ENCODE measurements at places on chromosomes 6 and 20.

- no peak for DNase-seq
These were observed 233.8 kb downstream of the SIM1 start for GRCh38 chr6:100230953-100231316.

DNA sequence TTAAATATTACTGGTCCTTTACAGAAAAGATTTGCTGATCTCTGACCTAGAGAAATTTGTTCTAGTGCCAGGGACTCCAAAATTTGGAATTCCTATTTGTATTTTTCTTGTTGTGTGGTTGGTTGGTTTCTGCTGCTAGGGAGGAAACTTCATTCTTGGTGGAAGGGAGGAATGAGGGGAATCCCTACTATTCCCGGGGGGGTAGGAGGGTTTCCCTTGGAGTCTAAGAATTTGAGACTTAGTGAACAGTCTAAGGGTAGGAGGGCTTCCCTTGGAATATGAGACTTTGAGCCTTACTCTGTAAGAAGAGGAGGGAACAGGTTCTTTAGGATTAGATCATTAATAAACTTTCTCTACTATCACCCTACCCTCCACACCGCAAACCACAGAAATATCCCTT is 67.1 kb upstream of the ADGRF1 start:
- no peak for DNase-seq

DNA sequence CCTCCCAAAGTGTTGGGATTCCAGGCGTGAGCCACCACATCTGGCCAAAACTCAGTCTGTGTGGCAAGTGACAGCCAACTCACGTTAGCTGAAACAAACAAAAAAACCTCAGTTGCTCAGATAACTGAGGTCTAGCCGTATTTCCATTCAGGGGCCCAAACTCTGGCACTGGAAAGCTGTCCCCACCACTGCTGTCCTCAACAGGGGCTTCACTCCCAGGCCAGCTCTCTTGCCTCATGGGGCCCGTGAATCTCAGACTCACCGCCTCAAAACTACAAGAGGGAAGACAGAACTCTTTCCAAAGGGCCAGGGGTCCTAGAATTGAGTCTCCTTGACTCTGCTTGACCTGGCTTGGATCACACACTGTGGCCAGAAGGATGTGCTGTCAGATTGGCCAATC is 7.4 kb downstream of the TTPAL start:
- DNase-seq: no peak

- no peak for DNase-seq
These were observed 83.6 kb upstream of the ENPP5 start for GRCh38 chr6:46254331-46254730.

GRCh38 chr20:59804871-59805665 is 128.4 kb downstream of the SYCP2 start:
- no peak for DNase-seq
